ENCODE measurements at places on chromosomes 2 and 18.
A peak's percentile ranks its signal among the peaks of the same experiment; 100 is the strongest.

- DNase-seq = no peak
These were observed 6.8 kb upstream of the SNTG2 start for GRCh38 chr2:943821-944220.

GRCh38 chr18:78323453-78324197 is 656.0 kb upstream of the SALL3 start:
- no peak for DNase-seq

- DNase-seq = no peak
These were observed 72.7 kb upstream of the UBE2E3 start for GRCh38 chr2:180907731-180908130.

- no peak for DNase-seq
These were observed 69.6 kb downstream of the COL5A2 start for GRCh38 chr2:189109921-189110397.

DNA sequence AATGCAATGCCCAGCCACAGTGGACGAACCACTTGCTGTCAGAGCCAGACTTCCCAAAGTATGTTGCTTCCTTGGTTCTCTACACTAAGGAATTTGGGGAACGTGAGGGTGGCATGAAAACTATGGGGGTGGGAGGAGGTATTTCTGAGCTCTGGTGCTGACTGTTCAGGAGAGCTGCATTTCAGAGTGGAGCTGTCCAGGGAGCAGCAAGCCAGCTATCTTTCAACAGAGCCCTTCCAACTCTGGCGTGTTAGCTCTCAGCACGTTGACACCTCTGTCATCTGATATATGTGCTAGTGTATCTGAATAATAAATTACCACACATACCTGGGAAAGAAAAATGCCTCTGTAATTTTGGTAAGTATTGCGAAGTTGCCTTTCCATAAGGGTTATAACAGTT is 66.1 kb downstream of the SAP130 start:
- no peak for DNase-seq

- DNase-seq = no peak
These were observed 60.3 kb downstream of the MEX3C start for GRCh38 chr18:51137026-51137729.

GRCh38 chr2:162465430-162465829 is 121.5 kb downstream of the GCA start:
- no peak for DNase-seq

GRCh38 chr2:31402388-31402787 is 12.2 kb downstream of the XDH start:
- no peak for DNase-seq

DNA sequence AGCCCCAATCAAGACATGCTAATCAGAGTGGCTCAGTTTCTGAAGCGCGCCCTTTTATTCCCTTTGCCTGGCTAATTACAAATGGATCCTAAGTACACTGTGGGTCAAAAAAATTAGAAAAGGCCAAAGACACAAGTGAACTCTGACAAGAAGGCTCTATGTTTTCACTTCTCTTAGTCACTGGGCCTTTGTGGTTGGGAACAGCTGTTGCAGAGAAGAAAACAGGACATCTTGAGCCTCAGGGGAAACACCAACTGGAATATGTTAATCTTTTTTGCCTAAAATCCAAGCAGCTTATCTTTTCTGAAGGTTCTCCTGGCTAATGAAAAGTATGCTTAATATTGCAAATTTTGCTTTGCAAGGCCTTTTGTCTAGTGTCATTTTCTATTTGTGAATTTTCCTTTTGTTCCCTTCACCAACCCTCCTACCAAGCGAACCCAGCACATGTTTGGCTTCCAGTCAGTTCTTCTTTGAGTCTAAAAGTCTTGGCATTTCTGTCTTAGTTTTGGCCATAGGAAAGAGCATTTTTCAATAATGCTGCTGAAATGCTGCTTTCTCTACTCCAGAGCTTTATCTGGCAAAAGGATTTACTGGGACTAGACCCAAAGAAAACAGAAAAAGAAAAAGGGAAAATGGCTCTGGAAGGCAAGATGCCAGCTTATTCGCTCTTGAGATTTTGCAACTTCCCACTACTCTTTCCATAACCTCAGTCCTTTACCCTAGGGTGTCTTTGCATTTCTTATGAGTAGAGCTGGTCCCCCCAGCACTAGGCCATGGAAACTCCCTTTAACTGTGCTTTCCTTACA is 440.2 kb upstream of the ST6GAL2 start:
- no peak for DNase-seq

GRCh38 chr2:88220718-88221117 is 50.6 kb downstream of the THNSL2 start:
- DNase-seq = no peak

GRCh38 chr2:10000541-10000940 is 42.8 kb upstream of the KLF11 start:
- no peak for DNase-seq

- DNase-seq = no peak
These were observed 205.3 kb upstream of the CCDC150 start for GRCh38 chr2:196434217-196434616.

GRCh38 chr18:45656194-45656770 is 41.0 kb downstream of the SLC14A2 start:
- no peak for DNase-seq

DNA sequence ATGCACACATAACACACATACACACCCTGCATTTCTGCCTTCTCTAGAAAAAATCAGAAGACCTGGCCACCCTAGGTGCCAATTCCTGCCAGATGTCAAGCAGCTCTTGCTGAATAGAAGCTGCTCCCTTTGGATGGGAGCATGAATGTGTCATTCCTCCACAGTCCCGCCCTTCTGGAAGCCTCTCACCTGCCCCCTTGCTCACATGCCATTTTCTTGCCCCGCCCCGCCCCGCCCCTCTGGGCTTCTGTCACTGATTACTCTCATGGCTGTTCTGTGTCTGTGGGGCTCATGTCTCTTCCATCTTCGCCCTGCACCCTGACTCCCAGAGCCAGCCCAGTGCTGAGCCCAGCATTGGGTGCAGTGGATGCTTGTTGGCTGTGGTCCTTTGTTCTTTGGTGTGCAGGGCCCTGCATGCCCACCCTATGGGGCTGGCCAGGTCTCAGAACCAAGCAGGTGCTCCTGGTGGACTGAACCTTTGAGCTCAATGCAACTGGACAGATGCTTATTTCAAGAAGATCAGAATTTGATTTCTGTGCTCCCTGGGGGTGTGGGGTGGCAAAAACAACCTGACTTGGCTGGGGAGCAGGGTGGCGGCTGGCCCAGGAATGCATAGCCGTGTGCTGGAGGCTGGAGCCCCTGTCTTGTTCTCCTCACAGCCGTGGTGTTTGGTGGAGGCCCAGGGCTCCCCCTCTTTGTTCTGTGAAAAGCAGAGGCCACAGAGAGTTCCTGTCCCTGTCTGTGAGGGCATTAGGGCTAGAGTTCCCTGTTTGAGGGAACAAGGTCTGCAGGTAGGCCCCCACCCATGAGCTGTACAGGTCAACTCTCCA is 140.6 kb upstream of the GLI2 start:
- no peak for DNase-seq

GRCh38 chr18:68713131-68713530 is 1.8 kb downstream of the TMX3 start:
- no peak for DNase-seq

- no peak for DNase-seq
These were observed 804.5 kb upstream of the POU3F3 start for GRCh38 chr2:104049438-104049837.

DNA sequence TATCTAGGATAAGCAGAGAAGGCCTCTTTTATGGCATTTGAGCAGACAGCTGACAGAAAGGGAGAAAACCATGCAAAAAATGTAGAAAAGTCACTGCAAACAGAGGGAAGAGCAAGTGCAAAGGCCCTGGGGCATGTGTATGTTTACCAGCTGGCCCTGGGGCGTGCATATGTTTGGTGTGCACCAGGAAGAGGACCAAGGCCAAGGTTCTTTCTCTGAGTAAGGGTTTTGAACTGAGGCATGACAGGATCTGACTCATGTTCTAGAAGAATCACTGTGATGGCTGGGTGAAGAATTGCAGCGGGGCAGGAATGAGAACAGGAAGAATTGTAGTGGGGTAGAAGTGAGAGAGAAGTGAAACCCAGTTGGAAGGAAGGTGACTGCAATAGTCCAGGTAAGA is 69.6 kb downstream of the STEAP3 start:
- DNase-seq = no peak

DNA sequence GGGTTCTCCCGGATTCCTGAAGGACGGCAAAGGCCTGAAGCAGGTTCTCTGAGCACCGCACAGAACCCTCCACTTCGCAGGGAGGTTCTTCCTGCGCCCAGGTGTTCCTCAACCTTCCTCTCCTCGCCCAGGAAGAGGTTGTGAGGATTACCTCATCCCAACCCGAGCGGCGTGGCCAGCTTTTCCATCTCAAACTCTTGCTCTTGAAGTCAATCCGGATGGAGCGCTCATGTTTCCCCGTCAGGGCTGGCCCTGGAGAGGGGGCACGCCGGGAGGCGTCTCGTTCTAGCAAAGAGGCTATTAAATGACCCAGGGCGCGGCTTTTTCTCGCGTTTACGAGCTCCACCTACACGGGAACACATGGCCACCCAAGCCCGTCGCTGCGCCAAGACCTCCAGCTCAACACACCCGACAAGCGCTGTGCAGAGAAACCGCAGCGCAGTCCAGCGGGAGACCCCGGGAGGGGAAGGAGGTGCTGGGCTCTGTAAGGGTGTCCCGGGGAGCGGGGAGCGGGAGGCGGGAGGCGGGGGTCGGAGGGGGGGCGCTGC is 540 bp upstream of the RAB10 start:
- peak; percentile 73 for DNase-seq

GRCh38 chr2:121723316-121723715 is 13.4 kb downstream of the NIFK start:
- no peak for DNase-seq

GRCh38 chr18:24413148-24413547 is 13.3 kb upstream of the IMPACT start:
- DNase-seq = no peak

- DNase-seq = no peak
These were observed 163.4 kb upstream of the NOSTRIN start for GRCh38 chr2:168639018-168639417.

DNA sequence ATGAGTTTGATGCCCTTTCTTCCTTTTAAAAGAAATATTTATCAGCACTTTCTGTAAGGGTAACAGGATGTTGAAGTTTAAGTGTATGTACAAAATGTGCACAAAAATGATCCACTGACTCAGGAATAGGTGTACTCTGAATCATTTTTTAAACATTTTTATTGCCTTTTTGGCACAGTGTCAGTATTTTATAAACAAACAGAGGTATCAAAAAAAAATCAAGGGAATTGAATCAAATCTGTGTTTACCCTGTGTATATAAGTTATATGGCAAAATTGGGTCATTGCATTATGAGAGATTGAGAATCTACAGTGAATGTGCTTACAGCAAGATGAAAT is 513.9 kb upstream of the NETO1 start:
- DNase-seq = no peak

DNA sequence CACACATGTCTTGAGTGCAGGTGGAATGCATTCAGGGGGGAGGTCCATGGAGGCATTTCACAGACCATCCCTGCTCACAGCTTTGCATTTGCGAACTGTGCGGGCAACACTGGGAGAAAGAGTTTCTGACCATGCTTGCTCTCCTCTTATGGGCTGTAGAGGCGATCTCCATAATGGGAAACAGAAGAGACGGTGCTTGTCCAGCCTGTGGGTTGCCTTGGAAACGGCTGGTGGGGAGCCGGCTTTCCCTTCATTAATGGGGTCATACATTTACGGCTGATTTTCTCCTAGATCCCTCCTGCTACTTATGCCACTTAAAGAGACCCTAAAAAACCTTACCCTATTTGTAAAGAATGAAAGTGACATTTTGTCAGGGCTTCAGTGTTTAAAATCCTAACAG is 147.4 kb downstream of the SOX11 start:
- DNase-seq = no peak

GRCh38 chr2:182667315-182667695 is 48.8 kb upstream of the DNAJC10 start:
- DNase-seq = no peak

Data from dorsolateral prefrontal cortex (tissue), 122 donors.